Thoracic aorta (tissue), 2 donors: ENCODE measurements at places on chromosomes 11 and 22. TPM values are rescaled to one million over a fixed set of nuclear protein-coding genes. Genes with fewer than 3 reads are reported as not detected.

The PKP3 gene
- 5.9 TPM for total RNA-seq

The OVOL1 gene
- total RNA-seq: not detected

The SLC37A2 gene
- total RNA-seq: 8.9 TPM

The PIH1D2 gene
- not detected for total RNA-seq

The HBB gene
- 10.2 TPM for total RNA-seq

The ART1 gene
- not detected for total RNA-seq

DNA sequence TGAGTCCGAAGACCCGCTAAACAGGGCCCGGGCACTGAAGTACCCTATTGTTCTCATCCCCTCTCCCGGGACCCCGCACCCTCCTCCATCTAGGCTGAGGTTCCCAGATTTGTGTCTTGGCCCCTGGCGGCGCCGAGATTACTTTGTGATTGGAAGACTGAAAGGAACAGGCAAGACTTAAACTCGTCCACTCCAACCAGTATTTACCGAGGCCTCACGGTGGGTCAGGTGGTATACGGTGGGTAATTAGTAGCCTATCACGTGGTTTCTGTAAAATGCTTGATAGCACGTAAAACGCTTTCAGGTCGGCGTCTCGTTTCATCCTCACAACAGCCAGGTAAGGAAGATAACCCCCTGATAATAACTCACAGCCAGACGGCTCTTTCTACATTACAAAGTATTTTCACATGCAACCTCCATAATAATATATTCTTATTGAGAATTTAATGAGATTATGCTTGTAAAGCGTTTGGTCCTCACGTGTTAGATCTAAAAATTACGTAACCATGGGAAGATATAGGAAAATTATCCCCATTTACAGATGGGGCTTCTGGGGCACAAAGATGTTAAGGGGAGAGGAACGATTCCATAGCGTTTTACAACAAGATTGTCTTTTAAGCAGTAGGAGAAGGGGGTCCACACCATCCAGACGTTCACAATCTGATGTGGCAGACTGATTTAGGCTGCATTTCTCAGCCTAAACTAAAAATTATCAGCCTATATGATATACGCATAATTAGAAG lies 642 bp upstream of the PIK3C2A start:
- no peak for DNase-seq
- H3K36me3 ChIP-seq: no peaks in the 10 kb centered on the region
- H3K27me3 ChIP-seq: no peaks in the 10 kb centered on the region
- H3K27ac ChIP-seq: peak overlapping the region; percentile 89

- no peak overlapping the region for H3K27ac ChIP-seq
- no peak overlapping the region for H3K4me3 ChIP-seq
- H3K36me3 ChIP-seq: no peaks in the 10 kb centered on the region
- DNase-seq: no peak
These were observed 42.2 kb downstream of the TMEM123 start for GRCh38 chr11:102410382-102410784.

- peaks cover 83% of the 10 kb centered on the region for H3K4me1 ChIP-seq
- H3K36me3 ChIP-seq: no peaks in the 10 kb centered on the region
- no peak for DNase-seq
- H3K4me3 ChIP-seq: no peak overlapping the region
These were observed 5.3 kb downstream of the USP47 start for GRCh38 chr11:11847082-11847481.

- no peak overlapping the region for H3K4me3 ChIP-seq
- H3K27me3 ChIP-seq: no peaks in the 10 kb centered on the region
- no peaks in the 10 kb centered on the region for H3K36me3 ChIP-seq
These were observed 111.8 kb upstream of the TMEM45B start for GRCh38 chr11:129703846-129704245.

GRCh38 chr22:22037229-22037628 lies 54.6 kb upstream of the TOP3B start:
- no peak overlapping the region for H3K27ac ChIP-seq
- no peak for DNase-seq
- no peaks in the 10 kb centered on the region for H3K27me3 ChIP-seq

DNA sequence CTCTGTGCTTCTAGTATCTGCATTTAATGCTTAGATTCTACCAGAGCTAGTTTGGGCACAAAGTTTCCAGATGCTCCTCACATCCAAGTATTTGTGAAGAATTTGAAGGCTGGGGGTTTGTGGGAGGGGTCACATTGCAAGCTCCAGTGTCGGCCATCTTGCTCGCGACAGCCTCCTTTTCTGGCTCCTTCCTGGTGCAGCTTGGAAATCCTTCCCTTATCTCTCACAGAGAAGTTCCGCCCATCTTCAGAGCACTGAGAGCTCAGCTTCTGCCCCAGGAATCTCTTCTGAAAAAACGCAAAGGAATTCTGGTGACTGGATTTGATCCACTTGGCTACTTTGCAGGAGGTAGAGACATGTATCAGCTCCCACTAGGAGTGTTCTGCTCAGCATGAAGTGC lies 497.5 kb downstream of the TBC1D22A start:
- H3K27ac ChIP-seq: no peak overlapping the region
- DNase-seq: no peak
- no peaks in the 10 kb centered on the region for H3K36me3 ChIP-seq
- no peak overlapping the region for H3K4me3 ChIP-seq
- H3K4me1 ChIP-seq: no peaks in the 10 kb centered on the region

GRCh38 chr22:23893945-23894709 lies at the start of gene MIF:
Gene MIF, plus strand, starts transcription at chr22:23894383. Its CDS starts 92 bp downstream, at chr22:23894475.
- H3K36me3 ChIP-seq: peaks cover 3% of the 10 kb centered on the region
- H3K4me3 ChIP-seq: peak within 1 kb of the TSS; percentile 94
- peak within 1 kb of the TSS; percentile 96 for H3K27ac ChIP-seq
- peaks cover 6% of the 10 kb centered on the region for H3K4me1 ChIP-seq
- peak; percentile 66 for DNase-seq

DNA sequence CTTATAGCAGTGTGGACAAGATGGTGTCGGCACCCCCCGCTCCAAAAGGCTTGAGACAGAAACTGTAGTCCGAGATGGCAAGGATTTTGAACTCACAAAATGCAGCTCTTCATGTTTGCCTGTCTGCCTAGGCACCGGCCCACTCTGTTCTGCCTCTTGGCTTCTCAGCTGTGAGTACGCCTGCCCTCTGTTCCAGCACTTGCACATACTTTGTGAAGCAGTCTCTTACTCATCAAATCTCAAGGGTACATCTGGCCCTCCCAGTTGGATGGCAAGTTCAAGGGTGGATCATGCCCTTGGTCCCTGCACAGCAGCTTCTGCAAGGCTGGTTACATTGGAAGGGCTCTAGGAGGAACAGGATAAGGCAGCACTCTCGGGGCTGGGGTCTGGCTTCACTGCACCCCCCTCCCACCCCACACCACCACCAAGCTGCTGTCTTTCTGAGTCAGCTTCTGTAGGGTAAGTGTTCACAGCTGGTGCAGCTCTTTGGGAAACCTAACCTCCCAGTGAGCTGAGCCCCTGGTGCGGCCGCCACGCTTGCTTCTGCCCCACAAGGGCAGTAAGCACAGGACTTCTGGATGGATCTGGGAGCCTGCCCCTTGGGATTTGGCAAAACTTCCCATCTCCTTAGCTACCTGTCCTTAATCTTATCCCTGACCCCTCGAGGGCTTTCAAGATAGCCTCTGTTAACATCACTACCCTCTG lies 37.2 kb downstream of the FAM83F start:
- no peaks in the 10 kb centered on the region for H3K36me3 ChIP-seq
- H3K27ac ChIP-seq: no peak overlapping the region
- DNase-seq: no peak
- H3K27me3 ChIP-seq: no peaks in the 10 kb centered on the region
- H3K4me3 ChIP-seq: no peak overlapping the region

GRCh38 chr11:68837583-68838571 lies 3.8 kb downstream of the CPT1A start:
- peak overlapping the region; percentile 86 for H3K4me3 ChIP-seq
- H3K27ac ChIP-seq: peak overlapping the region; percentile 85
- H3K36me3 ChIP-seq: no peaks in the 10 kb centered on the region

DNA sequence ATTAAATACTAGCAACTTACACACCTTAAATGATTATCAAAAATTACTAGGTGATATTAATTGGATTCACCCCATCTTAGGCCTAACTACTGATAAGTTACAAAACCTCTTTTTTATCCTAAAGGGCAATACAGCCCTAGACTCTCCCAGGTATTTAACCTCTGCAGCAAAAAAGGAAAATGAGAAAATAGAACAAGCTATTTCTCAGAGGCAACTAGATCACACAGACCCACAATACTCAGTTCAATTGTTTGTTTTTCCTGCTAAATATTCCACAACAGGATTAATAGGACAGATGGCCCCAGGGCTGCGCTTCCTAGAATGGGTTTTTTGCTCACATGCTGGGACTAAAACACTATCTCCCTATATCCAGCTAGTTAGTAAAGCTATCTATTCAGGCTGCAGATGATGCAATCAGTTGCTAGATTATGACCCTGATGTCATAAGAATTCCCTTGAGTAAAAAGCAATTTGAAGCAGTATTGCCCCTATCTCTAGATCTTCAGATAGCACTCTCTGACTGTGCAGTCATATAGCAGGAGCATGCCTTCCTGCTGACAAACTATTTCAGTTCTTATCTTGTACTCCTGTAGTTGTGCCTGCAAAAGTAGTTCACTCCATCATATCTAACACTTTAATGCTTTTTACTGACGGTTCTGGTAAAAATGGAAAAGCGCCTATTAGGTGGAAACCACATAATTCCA lies 1595.5 kb upstream of the TENM4 start:
- no peaks in the 10 kb centered on the region for H3K36me3 ChIP-seq
- no peak overlapping the region for H3K4me3 ChIP-seq
- no peak overlapping the region for H3K27ac ChIP-seq
- no peaks in the 10 kb centered on the region for H3K27me3 ChIP-seq
- H3K4me1 ChIP-seq: no peaks in the 10 kb centered on the region

DNA sequence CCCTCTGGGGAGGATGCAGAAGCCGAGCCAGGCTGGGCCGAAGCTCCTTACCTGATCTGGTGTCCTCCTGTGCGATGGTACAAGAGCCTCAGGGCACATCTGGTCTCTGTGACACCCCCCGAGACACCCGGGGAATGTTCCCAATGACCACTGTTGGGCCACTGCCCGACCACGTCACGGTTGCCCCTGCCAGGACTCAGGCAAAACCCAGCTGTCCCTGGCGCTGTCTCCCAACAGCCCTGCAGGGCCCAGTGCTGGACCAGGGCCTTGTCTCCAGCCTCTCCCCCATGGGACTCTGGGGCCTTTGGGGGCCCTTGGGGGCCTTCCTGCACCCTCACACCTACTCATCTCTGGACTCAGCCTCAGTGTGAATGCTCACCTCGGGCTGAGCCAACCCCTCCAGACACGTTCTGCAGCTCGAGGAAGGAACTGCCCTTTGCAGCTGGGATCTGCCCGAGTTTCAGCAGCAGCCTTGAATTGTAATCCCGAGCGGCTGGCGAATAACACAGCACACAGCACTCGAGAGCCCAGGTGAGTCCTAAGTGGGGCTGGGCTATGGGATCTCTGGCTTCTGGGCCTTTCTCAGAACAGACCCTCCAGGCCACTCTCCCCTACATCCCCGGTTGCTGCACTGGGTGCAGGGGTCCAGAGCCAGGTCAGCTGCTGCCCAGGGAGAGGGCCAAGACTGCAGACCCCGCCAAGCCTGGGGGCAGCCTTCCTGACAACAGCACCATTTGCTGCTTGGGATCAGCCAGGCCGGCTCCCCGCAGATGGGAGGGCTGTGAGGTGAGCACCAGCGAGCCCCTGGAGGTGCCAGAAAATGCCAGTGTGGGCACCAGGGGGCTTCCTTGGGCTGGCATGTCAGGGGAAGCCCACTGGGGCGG lies 39.8 kb downstream of the RTN4R start:
- H3K27me3 ChIP-seq: no peaks in the 10 kb centered on the region
- H3K27ac ChIP-seq: no peak overlapping the region
- peaks cover 23% of the 10 kb centered on the region for H3K4me1 ChIP-seq
- no peaks in the 10 kb centered on the region for H3K36me3 ChIP-seq
- H3K4me3 ChIP-seq: no peak overlapping the region
- DNase-seq: no peak

GRCh38 chr11:115775846-115776245 lies 271.6 kb upstream of the CADM1 start:
- no peak for DNase-seq
- H3K4me1 ChIP-seq: no peaks in the 10 kb centered on the region
- H3K36me3 ChIP-seq: no peaks in the 10 kb centered on the region
- H3K4me3 ChIP-seq: no peak overlapping the region

- H3K27ac ChIP-seq: no peak overlapping the region
- H3K27me3 ChIP-seq: no peaks in the 10 kb centered on the region
- no peak for DNase-seq
- H3K4me3 ChIP-seq: no peak overlapping the region
These were observed 14.8 kb upstream of the RASD2 start for GRCh38 chr22:35525687-35526332.

- no peak overlapping the region for H3K27ac ChIP-seq
- DNase-seq: no peak
These were observed 22.8 kb downstream of the INCENP start for GRCh38 chr11:62146476-62147200.

DNA sequence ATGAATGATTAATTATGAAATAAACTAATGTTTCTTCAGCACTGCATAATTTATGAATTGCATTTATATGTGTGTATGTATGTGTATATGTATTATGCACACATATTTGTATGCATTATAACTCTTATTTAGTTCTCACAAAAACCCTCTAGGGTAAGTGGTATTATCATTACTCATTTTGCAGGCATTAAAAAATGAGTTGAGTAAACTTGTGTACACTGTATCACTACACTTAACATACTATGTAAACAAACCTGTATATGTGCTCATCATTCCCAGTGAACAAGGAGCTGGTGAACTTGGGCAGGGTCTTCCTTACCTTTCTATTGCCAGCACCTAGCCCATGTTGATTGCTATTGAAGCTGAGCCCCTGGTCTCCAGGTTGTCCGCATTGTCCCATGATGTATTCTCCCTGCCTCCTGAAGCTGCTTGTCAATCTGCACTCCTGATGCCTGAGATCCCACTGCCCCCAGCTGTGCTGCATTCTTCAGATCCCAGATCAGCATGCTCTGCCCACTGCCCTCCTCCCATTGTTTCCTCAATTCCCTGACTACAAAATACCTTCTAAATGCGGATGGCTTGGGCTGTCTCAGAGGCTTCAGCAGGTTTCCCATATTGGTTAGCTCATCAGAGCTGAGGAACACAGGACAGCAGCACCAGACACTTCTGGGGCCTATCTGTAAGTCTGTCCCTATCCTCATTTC lies 267.9 kb upstream of the SESN3 start:
- H3K27ac ChIP-seq: no peak overlapping the region
- no peaks in the 10 kb centered on the region for H3K36me3 ChIP-seq
- H3K4me1 ChIP-seq: peaks cover 12% of the 10 kb centered on the region

GRCh38 chr11:124070915-124071622 lies 29.9 kb upstream of the OR10G7 start:
- peak overlapping the region; percentile 37 for H3K4me3 ChIP-seq
- H3K27me3 ChIP-seq: peaks cover 3% of the 10 kb centered on the region
- H3K4me1 ChIP-seq: peaks cover 13% of the 10 kb centered on the region
- DNase-seq: no peak
- no peak overlapping the region for H3K27ac ChIP-seq

DNA sequence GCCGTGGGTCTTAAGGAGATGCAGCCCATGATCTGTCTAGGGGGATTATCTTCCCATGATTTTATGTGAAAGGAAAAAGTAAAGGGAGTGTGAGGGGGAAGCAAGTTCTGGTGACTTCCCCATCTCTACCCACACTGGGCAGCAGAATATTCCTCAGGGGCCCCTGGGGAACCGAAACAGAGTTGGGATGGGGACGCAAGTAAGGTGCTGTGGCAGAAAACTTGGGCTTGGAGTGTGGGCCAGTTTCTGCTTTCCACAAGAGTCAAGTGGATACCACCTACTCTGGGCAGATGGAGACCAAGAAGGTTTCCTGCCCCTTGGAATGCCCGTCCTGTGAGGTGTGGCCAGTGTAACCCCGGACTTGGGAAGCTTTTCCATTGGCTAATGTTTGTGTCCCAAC lies 64.4 kb downstream of the SGSM3 start:
- H3K27me3 ChIP-seq: no peaks in the 10 kb centered on the region
- peaks cover 5% of the 10 kb centered on the region for H3K36me3 ChIP-seq
- no peak overlapping the region for H3K27ac ChIP-seq
- DNase-seq: no peak
- no peak overlapping the region for H3K4me3 ChIP-seq
